GM23338 (cell line): ENCODE measurements at places on chromosomes 2 and 18. TPM values are rescaled to one million over a fixed set of nuclear protein-coding genes. Genes with fewer than 3 reads are reported as not detected.

DNA sequence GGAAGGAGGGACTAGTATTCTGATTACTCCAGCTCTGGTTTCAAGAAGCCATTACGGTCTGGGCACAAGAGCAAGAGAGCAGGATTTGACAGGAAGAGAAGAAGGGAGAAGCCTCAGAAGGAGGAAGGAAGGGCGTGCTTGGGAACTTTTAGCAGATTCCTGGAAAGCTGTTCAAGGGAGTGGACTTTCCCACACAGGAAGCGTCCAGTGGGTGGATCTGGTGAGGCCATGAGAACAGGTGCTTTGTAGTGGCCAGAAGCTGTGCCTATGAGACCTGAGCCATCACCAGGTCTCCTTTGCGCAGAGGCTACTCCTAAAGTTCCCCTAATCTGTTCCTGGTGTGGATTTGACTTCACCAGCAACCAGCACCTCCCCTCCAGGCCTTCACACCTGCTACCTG is 62.3 kb downstream of the CD226 start:
- DNase-seq: no peak

- no peak for DNase-seq
Measured at GRCh38 chr2:37659723-37660122, 11.7 kb downstream of the CDC42EP3 start.

DNA sequence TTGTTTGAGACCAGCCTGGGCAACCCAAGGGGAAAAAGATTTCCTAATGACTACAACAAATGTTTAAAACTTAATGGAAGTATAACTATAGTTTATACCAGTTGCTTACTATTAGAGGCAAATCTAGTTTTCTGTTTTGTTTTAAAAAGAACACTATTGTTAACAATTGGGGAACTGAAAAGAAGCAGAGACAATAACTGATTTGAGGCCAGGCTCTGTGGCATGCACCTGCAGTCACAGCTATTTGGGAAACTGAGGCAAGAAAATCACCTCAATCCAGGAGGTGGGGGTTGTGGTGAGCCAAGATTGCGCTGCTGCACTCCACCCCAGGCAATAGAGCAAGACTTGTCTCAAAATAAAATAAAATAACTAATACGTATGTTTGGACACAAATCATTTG is 28.2 kb upstream of the USP34 start:
- DNase-seq: no peak

DNA sequence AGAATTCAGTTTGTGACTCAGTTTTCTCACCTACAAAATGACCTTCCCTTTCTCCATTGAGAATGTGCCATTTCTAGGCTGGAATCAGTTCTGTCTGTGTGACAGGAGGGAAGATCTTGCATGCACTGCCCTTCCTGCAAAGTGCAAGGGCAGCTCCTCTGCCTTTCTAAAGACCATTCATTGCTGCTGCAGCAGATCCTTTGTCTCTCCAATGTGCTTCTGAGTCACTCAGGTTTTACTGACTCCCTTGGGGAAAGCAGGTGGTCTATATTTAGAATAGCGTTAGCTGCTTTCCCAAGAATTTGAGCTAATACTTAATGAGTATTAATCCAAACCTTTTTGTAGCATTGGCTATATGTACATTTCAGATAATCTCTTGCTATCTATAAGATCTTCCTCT is 62.5 kb downstream of the DAW1 start:
- DNase-seq: no peak

GRCh38 chr2:160379399-160379798 is 114.2 kb downstream of the RBMS1 start:
- no peak for DNase-seq

DNA sequence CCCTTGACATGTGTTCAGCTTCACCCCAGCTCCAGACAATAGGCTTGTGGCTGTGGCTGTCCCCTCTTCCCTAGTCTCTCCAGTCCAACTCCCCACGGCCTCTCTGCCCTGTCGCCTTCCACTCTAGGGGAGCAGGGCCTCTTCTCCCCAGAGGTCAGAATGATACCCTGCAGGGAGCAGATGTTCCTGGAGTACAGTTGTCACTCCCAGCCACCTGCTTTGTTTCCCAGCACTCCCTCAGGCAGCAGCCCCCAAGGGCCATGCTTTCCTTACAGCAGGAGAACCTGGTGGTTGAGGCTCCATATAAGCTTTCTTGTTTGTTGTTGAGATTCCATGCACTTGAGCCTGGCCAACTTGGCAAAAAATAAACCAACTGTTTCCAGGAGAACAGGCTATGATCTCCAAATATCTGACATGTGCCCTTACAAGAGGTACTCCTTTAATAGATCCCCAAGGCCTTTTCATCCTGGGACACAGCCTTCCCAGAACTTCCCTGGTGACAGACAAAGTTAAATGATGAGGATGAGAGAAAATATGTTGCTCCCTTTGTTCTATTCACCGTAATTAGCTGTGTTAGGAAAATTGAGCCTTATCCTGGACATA is 45.1 kb downstream of the DPYSL5 start:
- DNase-seq: no peak

DNA sequence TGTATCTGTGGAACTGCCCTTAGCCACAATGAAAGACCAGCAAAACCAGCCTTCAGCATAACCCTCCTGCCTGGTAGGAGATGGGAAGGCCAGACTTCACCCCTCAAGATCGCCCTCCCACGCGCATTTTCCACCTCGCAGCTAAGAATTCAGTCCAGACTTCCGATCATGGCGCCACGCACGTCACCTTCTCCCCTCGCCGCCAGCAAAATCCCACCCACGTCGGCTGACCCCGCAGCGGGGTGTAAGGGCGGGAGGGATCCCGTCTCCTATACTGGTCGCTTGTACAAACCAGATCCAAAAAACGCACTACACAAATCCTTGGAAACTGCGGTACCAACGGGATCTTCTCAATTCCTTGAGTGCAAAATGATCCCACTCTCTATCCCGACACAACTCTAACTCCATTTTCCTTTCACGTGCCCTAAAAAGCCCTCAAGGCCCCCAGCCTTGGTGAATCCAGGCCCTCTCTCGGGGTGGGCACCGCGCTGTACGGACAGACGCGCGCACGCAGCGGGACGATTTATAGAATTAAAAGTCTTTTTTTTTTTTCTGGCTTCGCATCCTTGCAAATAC is 1.0 kb upstream of the BMPR2 start:
- DNase-seq: peak; percentile 60

DNA sequence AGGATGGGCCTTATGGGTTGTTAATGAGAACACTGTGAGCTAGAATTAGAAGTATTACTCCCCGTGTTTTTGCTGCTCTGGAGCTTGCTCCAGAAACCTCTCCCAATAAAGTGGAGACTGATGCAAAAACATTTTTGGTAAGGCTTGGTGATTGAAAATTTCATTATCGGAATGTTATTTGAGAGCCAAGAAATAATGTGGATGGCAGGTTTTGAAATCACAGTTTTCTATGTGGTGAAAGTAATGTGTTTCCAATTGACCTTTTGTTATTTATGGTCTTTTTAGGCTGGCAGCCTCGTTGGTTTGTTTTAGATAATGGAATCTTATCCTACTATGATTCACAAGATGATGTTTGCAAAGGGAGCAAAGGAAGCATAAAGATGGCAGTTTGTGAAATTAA is 5.1 kb downstream of the PLEKHA3 start:
- no peak for DNase-seq

DNA sequence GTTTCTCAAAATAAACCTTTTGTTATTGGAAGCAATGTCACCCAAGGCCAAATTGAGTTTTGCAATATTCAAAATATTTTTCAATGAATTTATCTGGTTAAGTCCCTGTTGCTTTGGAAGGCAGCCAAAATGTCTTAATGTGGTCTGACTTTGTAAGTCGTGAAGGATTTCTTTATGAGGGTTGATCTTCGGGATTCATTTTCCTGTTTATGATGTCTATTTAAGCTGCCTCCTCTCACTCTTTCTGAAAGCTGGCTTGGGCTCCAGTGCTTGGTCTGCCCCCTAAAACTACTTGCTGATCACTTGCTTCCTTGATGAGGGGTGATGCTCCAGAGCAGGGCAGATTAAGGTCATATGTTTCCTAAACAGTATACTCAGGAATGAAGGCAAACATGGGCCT is 141.1 kb downstream of the ANTXR1 start:
- no peak for DNase-seq

- peak; percentile 96 for DNase-seq
Measured at GRCh38 chr18:56873441-56874140, 222.4 kb downstream of the WDR7 start.

DNA sequence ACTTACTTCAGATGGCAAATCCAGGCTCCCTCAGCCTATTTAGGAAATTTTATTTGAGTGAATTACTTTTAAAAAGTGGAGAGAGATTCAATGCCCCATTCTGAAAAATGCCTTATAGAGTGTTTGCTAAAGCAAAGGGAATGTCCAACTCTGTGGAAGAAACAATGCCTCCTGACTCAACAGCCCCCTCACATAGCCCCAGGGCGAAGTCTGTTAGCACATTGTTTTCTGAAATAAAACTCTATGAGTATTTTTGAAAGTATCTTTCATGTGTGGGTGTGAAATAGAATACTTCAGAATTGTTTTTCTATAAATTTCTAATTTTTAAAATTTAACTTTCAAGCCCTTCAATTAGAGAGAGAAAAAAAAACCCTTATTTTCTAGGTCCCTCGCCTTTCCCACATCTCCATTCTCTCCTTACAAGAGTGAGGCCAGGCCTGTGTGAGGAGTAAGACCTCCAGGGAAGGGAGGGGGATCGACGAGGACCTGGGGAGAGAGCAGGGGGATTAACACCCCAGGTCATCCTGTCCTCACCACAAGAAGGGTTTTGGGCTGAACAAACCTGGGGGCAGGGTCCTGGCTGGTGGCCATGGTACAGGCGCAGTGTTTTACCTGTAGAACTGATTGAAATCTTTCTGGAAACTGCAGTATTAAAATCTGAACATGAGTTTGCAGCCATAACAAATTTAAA is 141.4 kb downstream of the SNTG2 start:
- DNase-seq: no peak

GRCh38 chr2:176110415-176111308 is 3.6 kb downstream of the HOXD11 start:
- no peak for DNase-seq

- no peak for DNase-seq
Measured at GRCh38 chr2:18623782-18624181, 34.4 kb upstream of the NT5C1B start.

DNA sequence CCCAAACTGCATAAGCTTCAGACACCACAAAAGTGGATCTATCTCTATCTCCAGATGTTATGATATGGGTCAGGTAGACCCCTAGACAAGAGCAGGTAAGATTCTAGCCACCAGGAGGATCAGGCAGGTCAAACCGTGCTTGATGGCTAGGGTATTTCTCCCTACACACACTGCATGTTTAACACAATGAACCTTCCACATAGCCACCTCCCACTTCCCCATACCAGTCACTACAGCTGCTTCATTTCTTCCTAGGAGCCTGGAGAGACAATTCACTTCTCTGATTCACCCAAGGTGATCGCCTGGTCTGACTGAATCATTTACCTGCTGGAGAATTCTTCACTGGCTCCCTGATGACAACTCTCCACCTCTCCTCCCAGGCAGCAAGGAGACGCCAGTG is 66.0 kb upstream of the MYCN start:
- peak; percentile 37 for DNase-seq

DNA sequence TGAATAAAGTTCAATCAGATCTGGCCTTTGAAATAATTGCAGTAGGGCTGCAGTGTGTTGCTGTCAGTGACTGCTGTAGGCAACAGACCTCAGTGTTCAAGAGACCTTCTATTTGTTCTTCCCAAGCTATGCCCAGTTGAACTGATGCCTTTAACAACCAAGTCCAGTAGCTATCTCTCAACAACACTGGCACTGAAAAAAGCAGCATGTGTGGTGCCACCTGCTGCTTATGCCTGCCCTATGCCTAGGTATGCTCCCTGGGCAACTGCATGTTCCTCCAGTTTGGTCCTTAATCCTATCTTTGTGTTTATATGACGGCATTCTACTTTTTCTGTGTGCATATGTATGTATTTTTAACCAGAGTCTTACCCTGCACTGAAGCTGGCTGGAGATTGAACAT is 523.9 kb upstream of the MEX3C start:
- no peak for DNase-seq

GRCh38 chr2:74819702-74820101 is 14.2 kb upstream of the HK2 start:
- DNase-seq: no peak

DNA sequence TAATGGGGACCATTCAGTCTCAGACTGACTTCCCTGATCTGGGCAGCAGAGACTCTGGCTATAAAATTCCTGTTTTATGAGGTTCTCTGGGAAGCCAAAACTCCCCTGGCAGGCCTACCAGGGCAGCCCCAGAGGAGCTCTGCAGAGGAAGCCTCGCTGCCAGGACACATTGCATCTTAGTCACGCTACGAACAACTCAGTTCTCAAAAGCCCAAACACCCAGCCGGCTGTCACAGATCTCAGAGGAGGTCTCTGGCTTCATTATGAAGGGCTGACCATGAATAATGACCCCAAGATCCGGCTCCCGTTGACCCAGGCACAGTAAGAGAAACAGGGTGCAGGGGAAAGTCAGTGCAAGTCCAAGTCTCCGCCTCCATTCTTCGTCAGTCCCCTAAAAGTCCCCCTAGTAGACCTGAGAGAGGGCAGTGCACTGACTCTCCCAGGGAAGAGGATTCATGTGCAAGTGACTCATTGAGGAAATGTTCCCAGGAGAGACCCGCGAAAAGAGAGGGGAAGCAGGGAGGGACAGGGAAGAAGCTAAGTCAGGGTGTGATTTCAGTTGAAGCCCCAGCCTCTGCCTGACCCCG is 212.3 kb downstream of the CYP26B1 start:
- DNase-seq: no peak

DNA sequence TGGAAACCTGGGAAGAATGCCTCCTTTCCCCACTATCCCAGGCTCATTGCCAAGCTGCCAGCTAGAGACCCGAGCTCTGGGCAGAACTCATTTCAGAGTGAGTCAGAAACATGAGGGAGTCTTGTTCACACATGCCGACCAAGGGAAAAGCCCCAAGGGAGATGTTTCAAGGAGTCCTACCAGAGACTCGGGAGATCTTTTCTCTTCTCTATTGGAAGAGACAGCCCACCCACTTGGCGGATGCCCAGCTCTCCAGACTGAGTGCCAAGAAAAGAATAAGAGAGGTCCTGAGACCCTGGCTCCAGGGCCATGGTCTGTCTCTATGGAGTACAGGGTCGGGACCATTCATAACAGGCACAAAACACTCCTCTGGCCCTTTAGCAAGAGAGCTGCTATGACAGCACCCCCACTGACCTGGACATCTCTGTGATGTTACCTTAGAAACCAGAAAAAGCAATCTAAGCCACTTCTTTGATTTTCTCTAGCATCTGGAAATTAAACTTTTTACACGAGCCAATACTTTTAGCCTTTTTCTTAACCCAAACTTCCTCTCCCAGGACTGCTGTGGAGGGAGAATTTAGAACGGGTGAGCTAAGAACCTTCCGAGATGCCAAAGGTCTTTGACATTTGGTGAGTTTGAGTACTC is 18.5 kb upstream of the IGFBP5 start:
- DNase-seq: no peak

- no peak for DNase-seq
Measured at GRCh38 chr2:100185105-100185504, 42.7 kb upstream of the AFF3 start.

SIX2 gene
- total RNA-seq: 0.31 and 0.87 TPM in 2 replicates

MRPS9 gene
- 64.7 and 70.9 TPM in 2 replicates for total RNA-seq

FEV gene
- not detected in 2 replicates for total RNA-seq

PSTPIP2 gene
- total RNA-seq: 1.3 and 2.6 TPM in 2 replicates

G6PC2 gene
- not detected in 2 replicates for total RNA-seq

AQP4 gene
- 2.8 and 3.8 TPM in 2 replicates for total RNA-seq

ATP8B1 gene
- total RNA-seq: 3.0 and 3.9 TPM in 2 replicates

CLEC4F gene
- total RNA-seq: not detected in 2 replicates
